ENCODE measurements at places on chromosomes 5 and 9.

DNA sequence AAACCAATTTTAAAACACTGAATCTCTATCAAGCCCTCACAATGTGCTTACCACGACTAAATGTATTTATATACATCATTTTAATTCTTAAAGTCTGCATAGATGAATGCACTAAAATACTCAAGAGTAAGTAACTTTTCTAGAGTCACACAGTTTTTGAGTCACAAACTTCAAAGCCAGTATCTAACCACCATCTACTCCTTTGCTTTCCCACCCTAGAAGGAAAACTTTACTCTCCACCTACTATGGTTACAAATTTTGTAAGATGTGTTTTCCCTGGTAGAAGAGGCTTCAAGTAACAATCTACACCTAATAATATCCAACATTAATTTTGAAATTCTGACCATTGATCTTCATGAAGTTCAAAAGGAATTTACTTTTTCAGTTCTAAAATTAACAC, 18.7 kb downstream of the ZFAND5 start:
- no peak for DNase-seq

GRCh38 chr9:114820776-114821501, 15.1 kb upstream of the TNFSF15 start:
- DNase-seq = peak; percentile 95

DNA sequence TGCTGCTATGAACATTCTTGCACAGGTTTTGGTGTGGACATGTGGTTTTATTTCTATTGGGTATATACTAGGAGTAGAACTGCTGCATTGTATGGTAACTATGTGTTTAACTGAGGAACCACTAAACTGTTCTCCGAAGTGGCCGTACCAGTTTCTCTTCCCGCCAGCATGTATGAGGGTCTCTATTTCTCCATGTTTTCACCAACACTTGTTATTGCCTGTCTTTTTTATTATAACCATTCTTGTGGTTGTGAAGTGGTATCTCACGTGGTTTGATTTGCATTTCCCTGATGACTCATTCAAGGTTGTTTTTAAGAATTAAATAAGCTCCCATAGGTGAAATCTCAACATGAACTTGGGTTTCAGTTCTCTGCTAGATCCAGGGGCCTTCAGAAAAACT, 19.4 kb downstream of the PDE8B start:
- no peak for DNase-seq

- DNase-seq = peak; percentile 71
Observed at GRCh38 chr5:65483546-65484346, 2.0 kb upstream of the ADAMTS6 start.

- DNase-seq = no peak
Observed at GRCh38 chr9:18976709-18977531, 56.1 kb downstream of the SAXO1 start.

- no peak for DNase-seq
Observed at GRCh38 chr5:50969151-50970031, 303.0 kb downstream of the PARP8 start.

DNA sequence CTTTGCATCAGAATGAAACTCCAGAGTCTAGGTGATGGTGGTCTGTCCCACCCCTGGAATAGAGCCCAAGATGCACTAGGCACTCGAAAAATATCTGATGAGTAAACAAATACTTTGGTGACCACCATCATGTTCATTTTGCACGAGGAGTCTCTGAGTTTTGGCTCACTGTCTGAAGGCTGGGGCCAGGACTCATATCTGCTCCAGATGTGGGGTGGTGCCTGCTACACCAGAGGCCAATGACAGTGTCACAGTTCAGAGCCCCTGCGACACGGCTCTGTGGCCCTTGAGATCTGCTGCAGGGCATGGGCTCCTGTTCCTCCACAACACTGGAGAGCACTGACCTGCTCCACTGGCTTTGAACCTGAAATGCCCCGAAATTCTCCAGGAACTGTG, 164.6 kb downstream of the ROR2 start:
- no peak for DNase-seq

DNA sequence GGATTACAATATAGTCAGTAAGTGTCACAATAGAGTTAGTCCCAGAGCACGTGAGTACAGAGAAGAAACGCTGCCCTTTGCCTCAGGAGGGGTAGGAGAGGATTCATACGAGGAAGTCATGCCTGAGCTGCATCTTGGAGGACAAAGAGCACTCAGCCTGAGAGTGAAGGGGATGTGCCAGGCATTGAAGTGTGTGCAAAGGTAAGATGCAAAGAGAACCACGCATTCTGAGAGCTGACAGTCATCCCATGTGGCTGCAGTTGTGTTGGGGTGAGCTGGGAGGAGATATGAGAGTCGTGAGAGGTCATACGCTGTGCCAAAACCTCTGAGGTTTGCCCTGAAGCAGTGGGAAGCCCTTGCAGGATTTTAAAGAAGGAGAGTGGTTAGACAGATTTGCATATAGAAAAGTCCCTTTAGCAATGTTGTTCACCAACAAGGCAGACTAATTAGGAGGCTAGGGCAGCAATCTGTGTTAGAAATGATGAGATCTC, 97.5 kb downstream of the PIP5K1B start:
- DNase-seq = no peak

DNA sequence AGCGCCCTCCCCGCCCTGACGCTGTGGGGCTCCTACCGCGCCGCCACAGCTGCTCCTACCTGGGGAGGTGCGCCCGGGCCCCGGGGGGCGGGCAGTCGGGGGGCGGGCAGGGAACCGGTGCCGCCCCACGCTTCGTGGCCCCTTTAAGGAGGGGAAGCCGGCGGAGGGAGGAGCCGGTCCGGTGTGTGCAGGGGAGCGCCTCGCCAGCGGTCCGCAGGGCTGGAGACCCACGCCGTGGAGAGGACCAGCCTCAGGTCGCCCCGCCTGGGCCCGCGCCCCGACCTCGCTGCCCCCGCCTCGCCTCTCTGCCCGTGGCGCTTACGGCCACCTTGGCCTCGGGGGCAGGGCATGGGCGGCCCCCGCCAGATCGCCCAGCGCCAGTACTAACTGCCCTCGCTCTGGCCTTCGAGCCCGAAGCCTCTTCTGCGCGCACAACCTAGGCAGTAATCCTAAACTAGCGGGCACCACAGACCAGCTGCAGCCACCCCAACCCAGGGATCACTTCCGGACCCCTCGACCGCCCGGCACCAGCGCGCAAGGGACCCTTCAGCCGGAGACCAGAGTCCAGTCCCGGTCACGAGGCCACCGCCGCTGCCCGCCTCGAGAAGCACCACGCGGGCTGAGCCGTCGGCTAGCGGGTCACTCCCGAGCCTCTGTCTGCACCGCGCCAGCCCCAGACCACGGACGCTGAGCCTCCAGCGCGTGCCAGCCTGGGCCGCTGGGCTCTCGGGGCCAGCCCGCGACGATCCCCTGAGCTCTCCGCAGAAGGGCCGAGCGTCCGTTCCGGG, at the start of gene FOXE1:
TSS of gene FOXE1 (plus strand) at position 171 of the 788 bp plus-strand sequence. CDS start 689 bp downstream, outside the sequence.
- DNase-seq = no peak

- DNase-seq = no peak
Observed at GRCh38 chr5:62144401-62145022, 161.5 kb upstream of the KIF2A start.

DNA sequence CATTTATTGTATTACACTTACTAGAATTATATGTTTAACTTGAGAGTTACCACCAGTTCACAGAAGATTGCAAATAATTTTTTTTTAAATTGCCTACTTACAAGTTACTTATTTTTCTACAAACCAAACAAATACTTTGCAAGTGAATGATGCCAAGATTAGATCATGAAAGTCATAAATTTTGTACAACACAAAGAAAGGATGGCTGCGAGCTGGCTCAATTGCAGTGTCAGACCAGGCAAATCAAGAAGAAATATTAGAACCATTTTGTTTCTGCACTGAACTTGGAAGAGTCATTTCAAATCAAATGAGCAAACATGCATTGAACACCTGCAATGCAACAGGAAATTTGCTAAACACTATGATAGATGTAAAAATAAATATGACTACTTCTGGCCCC, 97.3 kb downstream of the PLCXD3 start:
- no peak for DNase-seq

- DNase-seq = no peak
Observed at GRCh38 chr5:59709846-59710245, 183.7 kb downstream of the PDE4D start.

GRCh38 chr9:88056876-88057275, 81.4 kb downstream of the SPATA31C2 start:
- no peak for DNase-seq

- DNase-seq = no peak
Observed at GRCh38 chr9:85225180-85225579, 516.6 kb downstream of the AGTPBP1 start.
